ENCODE measurements at places on chromosomes 1 and 21.
A peak's percentile ranks its signal among the peaks of the same experiment; 100 is the strongest.

DNA sequence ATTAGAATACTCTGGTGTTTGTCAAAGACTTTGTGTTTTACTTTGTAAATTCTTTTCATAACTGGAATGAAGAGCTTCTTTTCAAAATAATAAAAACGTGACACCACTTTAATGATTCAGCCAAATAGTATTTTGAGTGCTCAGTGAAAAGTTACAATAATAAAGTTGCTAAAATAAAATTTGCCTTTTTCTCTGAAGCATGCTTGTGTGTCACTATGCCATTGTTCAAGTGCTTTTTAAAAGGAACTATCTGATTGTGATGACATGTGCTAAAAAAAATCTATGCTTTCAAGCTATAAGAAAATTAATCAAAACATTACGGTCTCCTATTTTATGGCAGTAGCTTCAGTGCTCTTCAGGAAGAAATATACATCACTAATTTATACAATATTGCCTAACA, 1290.5 kb upstream of the B3GALT2 start:
- DNase-seq: no peak

DNA sequence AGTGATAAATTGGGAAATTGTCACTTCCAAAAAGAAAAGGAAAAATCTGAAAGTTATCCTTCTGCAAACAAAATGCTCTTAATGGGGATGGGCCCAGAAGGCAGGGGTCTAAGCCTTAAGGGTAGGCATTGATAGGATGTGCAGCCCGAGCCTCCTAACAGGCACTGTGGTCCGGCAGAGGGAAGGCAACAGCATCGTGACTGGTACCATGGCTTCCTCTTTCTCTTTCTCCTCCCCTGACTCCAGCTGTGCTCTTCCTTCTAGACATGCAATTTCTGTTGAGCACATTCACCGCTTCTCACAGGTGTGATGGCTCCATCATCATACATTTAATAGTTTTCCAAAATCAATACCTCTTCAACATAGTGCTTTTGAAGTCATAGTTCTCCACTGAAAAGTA, 91.5 kb downstream of the SELENOF start:
- DNase-seq: peak; percentile 19

DNA sequence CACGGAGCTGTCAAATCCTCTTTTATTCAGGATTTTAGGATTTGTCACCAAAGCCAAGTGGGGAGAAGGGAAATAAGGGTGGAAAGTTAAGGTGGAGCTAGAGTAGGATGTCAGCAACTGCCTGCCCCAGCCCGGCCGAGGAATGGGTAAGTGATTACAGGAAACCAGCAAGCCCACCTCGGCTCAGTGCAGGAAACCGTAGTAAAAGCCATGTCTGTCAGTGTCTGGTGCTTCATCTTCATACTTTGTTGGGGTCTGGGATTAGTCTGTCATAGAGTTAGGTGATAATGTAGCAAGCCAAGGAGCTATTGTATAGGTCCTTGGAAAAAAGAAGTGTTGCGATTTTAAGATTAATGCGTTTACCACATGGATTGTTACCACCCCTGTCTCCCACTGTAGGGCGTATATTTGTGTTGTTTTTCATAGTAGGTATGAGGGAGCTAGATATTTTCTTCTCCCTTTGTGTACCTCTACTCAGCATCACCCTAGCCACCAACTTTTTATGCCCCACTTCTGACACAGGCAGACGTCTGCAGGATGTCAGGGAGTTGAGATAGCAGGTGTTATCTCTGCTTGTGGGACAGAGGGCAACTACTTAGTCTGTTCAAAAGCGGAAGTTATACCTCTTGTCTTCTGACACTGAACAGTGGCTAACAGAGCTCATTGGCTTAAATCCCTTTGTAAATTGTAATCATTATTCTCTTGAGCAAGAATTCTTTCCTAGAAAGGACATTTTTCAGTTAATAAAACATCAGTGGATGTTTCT, 253.7 kb downstream of the HHAT start:
- peak; percentile 12 for DNase-seq

GRCh38 chr1:26744075-26744959, 43.4 kb upstream of the PIGV start:
- peak; percentile 96 for DNase-seq

GRCh38 chr1:86500714-86501113, 32.0 kb downstream of the CLCA1 start:
- DNase-seq: no peak

GRCh38 chr1:27600498-27601175, 3.3 kb downstream of the AHDC1 start:
- DNase-seq: peak; percentile 40

- DNase-seq: no peak
Measured at GRCh38 chr1:232776526-232777106, 28.6 kb upstream of the MAP10 start.

GRCh38 chr1:42741706-42742105, 1.7 kb upstream of the CLDN19 start:
- no peak for DNase-seq

- DNase-seq: peak; percentile 76
Measured at GRCh38 chr1:200153277-200154055, 126.0 kb downstream of the NR5A2 start.

DNA sequence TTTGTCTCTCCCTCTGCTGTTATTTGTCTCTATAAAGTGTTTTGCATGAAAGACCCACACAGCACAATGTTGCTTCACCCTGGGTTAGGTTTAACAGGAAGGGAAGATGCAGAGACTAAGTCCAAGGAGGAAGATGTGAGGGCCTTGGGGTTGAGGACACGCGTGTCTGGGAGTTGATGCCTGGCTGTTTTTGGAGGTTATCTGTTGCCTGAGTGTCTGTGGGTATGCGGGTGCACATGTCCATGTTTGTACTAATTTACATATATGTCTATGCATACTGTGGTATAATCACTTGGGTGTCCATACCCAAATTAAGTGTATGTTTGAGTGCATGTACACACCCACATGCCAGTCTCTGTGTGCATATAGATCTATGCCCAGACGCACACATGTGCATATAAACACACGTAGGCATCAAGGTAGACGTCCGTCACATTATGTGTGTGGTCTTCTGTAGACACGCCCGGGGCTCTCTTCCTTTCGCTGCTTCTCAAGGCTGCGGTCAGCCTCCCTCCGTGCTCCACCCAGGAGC, 962 bp upstream of the MAN1C1 start:
- DNase-seq: peak; percentile 29

DNA sequence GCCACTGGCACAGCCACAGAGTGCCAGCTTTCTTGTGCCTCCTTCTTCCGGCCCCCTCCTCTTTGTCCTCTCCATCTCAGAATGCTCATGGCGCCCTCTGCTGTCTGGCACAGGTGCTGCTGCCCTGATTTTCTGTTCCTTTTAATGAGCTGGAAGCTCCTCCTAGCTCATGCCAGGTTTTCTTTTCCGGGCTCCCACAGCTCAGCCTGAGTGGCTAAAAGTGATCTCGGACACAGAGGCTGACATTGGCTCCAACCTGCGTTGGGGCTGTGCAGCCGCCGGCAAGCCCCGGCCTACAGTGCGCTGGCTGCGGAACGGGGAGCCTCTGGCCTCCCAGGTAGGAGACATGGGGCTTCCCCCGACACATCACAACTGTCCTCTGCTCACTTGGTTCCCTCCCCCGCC, 18.7 kb downstream of the CNTN2 start:
- DNase-seq: peak; percentile 85

- DNase-seq: no peak
Measured at GRCh38 chr1:154847891-154848290, 22.2 kb downstream of the KCNN3 start.

DNA sequence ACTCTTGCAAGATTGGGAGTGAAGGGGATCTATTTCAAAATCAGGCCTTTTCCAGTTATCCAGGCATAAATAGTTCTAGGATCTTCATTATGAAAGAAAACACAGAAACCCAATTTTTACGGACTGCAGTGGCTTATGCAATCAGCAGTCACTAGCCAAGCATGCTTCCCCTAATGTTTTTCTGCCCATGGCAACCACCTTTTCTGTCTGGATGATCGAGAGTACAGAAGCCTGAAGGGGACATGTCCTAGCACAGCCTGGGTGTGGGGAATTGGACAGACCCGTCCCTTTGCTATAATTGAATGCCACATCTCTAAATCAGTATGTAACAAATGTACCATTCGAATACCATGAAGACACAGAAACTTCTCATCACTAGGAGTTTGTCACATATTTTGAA, 29.8 kb upstream of the NCAM2 start:
- DNase-seq: peak; percentile 33

DNA sequence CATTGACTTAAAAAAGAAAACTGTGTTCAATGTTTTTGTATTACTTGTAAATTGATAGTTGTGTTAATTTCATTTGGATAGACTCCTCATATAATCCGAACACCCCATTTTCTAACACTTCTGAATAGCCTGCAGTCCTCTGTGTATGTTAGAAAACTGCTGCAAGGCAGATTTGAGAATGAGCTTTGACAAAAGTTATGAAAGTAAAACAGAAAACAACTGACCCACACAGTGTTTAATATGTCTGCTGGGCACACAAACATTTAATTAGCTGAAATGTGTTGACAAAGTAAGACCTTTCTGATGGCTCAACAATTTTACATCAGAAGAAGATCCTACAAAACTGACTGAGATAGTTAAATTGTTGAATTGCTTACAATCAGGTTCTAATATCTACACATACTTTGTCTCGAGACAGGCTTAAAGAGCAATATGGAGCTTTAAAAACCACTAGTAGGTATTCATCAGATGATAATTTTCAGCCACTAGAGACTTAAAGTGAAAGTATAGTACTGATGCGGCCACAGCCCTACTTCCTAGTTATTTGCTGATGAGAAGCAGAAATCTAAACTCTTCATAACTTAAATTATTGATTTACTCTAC, 40.0 kb upstream of the PRMT6 start:
- peak; percentile 4 for DNase-seq

- no peak for DNase-seq
Measured at GRCh38 chr1:2480236-2480985, 4.3 kb downstream of the PLCH2 start.

- DNase-seq: peak; percentile 73
Measured at GRCh38 chr21:17679002-17679600, 66.4 kb upstream of the BTG3 start.

GRCh38 chr21:46220275-46220810, 8.2 kb downstream of the LSS start:
- no peak for DNase-seq

DNA sequence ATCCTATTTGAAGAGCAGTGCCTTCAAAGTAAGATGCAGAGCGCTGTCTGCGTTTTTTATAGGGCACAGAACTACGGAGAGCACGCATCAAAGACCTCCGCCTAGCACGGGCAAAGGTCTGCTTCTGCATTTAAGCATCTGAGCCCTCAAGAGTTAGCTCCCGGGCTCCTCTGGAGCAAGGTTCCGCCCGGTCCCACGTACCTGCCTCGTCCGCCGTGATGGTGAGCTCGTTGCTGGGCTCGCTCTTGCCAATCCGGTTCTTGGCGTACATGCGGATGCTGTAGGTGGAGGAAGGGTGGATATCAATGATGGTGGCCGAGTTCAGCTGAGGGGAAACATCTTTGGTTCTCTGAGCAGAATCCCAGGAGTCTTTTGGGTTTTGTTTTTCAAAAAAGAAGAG, 311.5 kb downstream of the PCP4 start:
- no peak for DNase-seq

- DNase-seq: no peak
Measured at GRCh38 chr1:160309185-160309557, 24.2 kb upstream of the PEX19 start.

DNA sequence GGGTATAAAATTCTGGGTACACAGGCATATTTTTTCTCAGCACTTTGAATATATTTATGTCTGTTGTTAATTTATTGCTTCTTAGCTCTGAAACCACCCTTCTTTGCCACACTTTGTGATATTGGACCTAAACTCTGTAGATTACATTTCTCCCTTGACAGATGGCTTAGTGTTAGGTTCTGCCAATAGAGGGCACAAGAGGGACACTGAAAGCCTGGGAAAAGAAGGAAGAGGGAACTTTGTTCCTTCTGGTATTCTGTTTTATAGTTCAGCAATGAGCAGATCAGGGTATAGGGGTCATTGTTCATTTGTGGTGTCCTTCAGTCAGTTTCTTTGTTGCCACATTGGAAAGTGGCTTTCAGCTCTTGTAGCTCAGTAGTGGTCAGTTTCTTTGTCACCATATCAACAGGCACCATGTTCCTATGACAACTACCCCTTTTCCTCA, 423.5 kb upstream of the PROX1 start:
- peak; percentile 23 for DNase-seq

DNA sequence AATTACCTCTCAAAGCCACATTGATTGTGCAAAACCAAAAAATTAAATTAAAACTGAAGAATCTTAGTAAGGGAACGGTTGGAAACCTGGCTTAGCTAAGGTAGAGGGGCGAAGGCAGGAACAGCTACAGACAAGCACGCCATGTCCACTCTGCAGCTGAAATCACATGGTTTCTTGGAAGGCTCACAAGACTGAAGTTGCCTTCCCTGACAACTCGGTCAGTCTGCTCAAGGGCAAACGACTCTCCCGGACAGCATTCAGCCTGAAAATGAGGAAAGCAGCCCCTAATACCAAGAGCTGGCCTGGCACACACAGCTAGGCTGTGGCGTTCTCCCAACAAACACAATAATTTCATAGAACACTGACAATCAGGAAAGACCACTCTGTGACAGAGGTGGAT, 22.7 kb upstream of the BECN2 start:
- no peak for DNase-seq

- no peak for DNase-seq
Measured at GRCh38 chr1:65278376-65279069, 30.8 kb upstream of the DNAJC6 start.

GRCh38 chr1:58986996-58987767, 203.3 kb upstream of the JUN start:
- DNase-seq: no peak

GRCh38 chr1:154476791-154477190, 25.2 kb upstream of the TDRD10 start:
- no peak for DNase-seq

- DNase-seq: no peak
Measured at GRCh38 chr1:156203331-156203730, 9.4 kb downstream of the SLC25A44 start.

GRCh38 chr21:36730291-36731281, 31.7 kb downstream of the SIM2 start:
- no peak for DNase-seq

- no peak for DNase-seq
Measured at GRCh38 chr1:86542631-86543030, 4.2 kb upstream of the CLCA4 start.

- peak; percentile 33 for DNase-seq
Measured at GRCh38 chr1:152141971-152142584, 16.9 kb downstream of the RPTN start.

GRCh38 chr1:63327417-63328054, 5.2 kb downstream of the FOXD3 start:
- peak; percentile 82 for DNase-seq

All from NAMALWA (cell line).